ENCODE measurements at places on chromosomes 2 and 18.

GRCh38 chr2:88865801-88866371, 174.4 kb downstream of the RPIA start:
- no peak for DNase-seq

DNA sequence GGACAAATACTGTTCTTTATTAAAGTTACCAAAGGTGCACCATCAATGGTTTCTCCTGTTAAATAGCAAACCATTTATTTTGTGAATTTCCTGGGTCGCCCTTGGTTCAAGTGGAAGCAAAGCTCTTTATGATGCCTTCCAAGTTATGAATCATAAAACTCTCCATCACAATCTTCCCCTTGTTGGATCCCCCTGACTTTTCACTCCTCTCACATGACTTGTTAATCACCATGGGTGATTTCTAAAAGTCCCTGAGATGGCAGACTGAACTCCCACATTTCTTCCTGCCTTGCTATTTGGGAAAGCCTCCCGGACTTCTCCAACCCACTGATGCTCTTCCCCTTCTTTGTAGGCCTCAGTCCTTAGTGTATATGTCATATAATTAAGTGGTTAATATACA, 176.0 kb downstream of the THADA start:
- DNase-seq: no peak

DNA sequence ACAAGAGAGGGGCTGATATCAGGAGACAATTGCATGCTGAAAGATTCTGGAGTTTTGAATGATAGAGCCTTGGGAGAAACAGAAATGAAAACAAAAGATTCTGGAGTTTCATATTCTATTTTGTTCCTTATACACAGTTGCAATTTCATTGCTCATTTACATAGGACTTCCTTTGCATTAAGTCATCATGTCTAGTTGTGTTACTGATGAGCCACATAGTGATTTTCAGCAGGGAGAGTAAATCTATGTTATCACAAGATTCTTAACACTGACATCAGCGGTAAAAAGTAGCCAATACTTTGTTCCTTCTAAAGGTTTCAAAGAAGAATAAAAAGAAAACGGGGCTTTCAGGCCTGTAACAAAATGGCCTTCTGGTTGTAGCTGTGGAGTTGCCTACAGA, 7.1 kb downstream of the ADAM17 start:
- no peak for DNase-seq

DNA sequence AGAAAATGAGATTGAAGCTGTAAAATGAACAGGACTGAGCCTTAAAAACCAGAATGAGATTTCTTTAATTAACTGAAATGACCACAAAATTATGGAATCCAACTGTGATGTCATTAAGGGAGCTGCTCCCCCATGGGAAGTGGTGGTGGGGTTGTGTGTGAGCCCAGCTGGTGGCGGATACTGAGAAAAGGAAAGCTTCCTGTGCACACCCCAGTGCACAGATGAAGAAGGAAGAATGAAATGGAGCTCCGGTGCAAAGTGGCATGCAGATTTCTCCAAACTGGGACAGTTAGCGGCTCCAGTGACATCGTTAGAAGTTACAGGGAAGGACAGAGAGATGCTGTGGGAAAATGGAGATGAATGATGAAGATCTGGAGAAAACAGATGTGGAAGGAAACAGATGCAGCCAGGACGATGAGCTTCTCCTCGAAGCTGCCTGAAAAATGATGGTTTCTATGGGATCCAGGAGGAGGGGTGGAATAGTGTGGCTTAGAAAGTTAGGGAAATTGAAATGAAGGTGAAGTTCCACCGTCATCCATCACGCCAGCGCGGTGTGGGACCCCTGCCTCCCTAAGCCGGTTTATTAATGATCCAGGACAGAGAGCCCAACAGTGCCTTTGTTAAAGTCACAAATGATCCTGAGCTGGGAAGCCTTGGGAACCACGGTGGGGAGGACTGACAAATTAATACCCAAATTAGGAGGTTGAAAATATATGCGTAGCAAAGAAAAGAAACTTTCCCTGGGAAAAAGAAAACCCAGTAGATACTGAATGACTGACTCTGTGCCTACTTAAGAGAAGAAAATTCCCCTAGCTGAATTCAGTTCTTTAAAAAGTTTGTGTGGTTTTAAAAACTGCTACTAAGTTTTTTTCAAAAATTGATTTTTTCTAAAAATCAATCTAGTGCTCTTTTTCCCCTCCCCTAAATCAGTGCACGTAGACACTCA, 77.2 kb downstream of the TSN start:
- no peak for DNase-seq

DNA sequence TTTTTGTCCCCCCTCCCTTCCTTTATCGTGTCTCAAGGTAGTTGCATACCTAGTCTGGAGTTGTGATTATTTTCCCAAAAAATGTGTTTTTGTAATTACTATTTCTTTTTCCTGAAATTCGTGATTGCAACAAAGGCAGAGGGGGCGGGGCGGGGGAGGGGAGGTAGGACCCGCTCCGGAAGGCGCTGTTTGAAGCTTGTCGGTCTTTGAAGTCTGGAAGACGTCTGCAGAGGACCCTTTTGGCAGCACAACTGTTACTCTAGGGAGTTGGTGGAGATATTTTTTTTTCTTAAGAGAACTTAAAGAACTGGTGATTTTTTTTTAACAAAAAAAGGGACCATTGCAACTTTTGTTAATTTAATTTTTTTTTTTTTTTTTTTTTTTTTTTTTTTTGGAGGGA, 2.1 kb downstream of the SOX11 start:
- no peak for DNase-seq

GRCh38 chr2:206423147-206423546, 20.2 kb upstream of the ADAM23 start:
- DNase-seq: no peak

- DNase-seq: no peak
Observed at GRCh38 chr2:127025359-127026166, 81.4 kb downstream of the BIN1 start.

GRCh38 chr18:11801573-11801972, 49.6 kb upstream of the CHMP1B start:
- no peak for DNase-seq

DNA sequence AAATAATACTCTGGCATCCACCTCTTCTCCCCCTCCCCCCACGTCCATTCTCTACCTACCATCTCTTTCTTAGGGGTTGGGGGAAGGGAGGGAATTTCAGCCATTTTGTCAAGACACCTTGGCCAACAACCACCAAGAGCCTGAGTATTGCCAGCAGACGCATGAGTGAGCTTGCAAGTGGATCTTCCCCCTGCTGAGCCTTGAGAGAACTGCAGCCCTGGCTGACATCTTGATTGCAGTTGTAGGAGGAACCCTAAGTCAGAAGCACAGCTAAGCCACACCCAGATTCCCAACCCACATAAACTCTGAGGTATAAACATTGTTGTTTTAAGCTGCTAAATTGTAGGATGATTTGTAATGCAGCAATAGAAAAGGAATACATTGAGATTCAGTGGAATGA, 165.6 kb downstream of the TMEFF2 start:
- DNase-seq: no peak

DNA sequence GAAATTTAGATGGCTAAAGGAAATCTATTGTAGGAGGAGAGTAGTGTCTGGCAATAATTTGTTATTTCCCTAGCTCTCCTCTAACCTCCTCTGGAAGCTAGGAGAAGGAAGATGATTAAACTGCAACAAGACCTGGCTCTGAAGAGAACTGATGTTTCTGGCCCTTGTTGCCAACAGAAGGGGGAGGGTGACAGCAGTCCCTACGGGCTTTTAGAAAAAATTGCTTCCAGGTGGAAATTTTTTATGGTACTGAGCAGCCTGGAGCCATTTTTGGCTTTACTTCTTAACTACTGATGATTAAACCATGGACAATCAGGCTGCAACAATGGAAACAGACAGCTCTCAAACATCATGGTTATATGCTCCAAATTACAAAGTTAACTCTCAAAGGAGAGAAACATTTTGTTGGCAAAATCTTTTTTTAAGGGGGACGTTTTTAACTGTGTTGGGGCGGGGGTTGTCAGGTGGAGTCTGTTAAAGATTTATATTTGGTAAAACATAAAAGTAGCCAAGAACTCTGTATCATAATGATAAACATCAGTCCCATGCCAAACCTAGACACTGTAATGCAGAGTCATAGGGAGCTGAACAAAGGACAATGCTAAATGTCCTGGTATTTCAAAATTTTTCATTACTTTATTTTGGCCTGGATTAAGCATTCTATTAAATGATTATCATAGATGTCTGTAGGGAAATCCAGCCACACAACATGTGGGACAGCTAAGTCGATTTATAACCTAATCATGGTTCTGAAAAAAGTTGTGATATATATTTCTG, 70.0 kb downstream of the EXOC6B start:
- DNase-seq: no peak

DNA sequence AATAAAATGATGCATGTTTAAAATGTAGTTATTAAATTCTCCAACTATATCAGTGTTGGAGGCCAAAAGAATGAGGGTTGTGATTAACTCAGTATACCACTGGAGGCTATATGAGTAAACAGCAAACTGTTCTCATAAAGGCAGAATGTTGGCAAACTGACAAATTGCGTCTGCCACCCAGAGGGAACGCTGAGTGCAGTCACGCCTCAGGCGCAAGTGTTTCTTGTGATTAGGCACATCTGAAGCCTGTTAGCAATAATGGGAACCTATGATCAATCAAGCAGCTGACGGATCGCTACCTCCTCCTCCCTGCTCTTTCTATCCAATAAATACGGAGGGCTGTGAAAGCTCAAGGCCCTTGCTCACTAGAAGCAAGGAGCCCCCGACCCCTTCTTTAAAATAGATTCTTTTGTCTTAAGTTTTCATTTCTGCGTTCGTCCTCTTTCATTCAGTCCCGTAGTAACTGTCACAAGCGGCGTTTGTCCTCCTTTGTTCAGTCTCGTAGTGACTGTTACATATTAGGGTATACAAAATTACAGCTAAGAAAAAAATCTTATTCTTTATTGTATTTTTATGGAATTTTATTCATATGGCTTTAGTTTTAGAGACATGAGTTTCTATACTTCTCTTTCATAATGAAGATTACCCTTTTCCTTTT, 16.3 kb upstream of the RMND5A start:
- DNase-seq: no peak

- DNase-seq: no peak
Observed at GRCh38 chr2:5569256-5569655, 122.9 kb upstream of the SOX11 start.

- no peak for DNase-seq
Observed at GRCh38 chr2:78118037-78118436, 595.9 kb upstream of the LRRTM4 start.

DNA sequence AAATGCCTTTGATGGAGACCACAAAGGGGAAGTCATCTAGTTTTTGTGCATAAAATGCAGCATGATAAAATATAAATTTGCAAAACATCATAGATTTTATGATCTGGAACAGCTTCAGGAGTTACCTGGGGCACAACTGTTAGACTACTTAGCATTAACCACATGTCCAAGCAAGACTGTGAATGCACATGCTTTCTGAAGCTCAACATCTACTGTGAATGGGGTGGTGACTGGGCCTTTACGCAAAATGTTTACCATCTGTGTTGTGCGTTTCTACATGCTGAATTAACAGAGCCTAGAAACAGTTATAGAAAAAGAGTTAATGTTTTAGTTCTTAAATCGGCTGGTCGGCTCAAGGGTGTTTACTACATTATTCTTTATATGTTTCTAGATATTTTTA, 45.5 kb downstream of the KCTD1 start:
- no peak for DNase-seq

- DNase-seq: no peak
Observed at GRCh38 chr2:26412091-26412673, 10.5 kb downstream of the DRC1 start.

GRCh38 chr18:27301615-27302378, 116.7 kb upstream of the CHST9 start:
- no peak for DNase-seq

DNA sequence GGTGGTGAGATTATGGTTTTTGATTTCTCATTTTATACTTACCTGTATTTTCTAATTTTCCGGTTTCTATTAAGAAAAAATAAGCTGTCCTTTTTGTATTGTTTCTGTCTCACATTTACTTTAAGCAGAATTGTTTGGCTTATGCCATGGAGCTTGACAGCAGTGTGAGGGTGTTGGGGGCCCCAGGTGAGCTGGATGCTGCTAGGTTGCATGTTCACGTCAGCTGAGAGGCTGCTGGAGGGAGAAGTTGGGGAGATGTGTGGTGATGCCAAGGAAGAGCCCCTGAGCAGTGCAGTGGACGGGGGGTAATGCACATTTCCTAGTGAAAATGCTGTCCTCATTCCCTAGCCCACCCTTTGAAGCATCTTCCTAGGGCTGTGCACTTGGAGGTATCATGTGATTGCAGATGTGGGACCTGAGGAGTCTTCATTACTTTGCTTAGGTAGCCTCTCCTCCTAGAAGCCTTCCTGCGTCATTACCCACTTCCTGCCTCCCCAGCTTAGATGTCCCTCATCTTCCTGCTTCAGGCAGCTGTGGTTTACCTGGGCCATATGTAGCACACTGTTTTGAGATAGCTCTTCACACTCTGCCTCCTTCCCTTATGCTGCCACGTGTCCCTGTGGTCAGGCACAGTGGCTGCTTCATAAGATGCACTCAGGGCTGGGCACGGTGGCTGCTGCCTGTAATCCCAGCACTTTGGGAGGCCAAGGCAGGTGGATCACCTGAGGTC, 16.2 kb downstream of the ATG16L1 start:
- no peak for DNase-seq

DNA sequence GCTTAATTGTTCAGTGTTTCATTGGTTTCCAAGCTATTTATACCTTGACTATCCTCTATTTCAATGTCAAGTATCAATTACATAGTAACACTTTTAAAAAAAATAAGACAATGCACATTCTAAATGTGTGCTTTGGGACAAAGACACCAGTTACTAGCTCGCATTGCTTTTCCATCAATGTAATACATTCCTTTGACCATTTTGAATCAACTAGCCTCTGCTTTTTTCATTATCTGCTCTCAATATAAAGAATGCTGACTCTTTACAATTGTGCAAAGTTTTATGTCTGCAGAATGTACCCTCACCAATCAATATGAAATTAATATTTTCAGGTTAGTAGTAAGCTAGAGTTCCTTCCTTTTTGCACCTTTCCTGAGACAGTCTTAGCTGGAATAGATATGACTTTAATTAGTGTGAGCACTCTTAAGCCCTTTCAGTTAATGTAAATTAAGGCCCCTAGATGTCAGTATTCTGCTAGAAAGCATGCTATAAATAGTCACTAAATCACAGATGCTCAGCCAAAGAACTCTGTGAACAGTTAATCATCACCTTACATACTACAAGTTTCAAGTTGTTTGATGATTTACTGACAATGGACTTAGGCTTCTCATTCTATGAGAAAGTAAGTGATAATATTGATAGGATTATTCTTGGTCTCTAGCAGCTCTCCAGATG, 413.6 kb downstream of the PTH2R start:
- DNase-seq: no peak

- no peak for DNase-seq
Observed at GRCh38 chr2:121236101-121236640, 48.8 kb downstream of the TFCP2L1 start.

- no peak for DNase-seq
Observed at GRCh38 chr2:45778720-45779171, 127.3 kb downstream of the PRKCE start.

GRCh38 chr2:171390941-171391516, 42.8 kb downstream of the METTL8 start:
- DNase-seq: no peak

DNA sequence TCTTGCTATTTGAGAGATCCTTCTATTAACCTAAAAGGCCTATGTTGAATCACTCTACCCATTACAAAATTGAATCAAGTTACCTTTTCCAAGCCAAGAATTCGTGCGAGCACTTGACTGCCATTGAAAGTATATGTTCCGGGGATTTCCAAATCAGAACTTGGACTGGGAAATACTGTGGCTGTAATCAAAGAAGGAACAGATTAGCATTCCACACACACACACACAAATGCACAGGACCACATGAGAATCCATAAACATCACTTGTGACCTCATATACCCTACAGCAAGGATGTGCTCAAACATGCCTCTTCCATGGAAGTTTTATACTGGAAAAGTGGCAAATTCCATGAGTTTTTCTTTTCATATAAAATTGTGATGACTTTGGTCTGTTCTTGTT, 86.0 kb downstream of the ABCA12 start:
- DNase-seq: no peak

All from cortex of kidney (tissue), 1 donor.